Activated CD4-positive, alpha-beta T cell treated with anti-CD3 and anti-CD28 coated beads, Interleukin-2, amount 50 U/mL, for 24 hours (primary cell): ENCODE measurements at places on chromosomes 1 and 21.

- DNase-seq, result no peak
Observed at GRCh38 chr1:160192234-160192633, 1.9 kb downstream of the CASQ1 start.

GRCh38 chr1:25361901-25362300 lies 23.8 kb downstream of the TMEM50A start:
- DNase-seq, result no peak

DNA sequence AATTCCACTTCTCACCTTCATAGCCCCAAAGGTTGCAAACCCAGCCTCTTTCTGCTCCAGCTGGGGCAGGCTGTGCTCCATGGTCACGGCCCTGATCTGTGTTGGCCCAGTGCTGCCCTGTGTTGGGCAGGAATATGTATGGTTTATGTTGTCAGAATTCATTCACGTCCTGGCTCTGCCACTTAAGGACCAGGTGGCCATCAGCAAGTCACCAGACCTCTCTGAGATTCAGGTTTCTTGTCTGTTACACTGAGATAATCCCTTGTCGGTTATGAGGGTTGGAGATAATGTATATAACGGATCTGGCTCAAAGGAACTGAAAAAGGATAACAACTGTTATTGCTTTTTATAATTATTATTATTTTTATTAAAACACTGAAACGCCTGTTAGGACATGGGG lies 39.1 kb upstream of the SELENON start:
- no peak for DNase-seq

DNA sequence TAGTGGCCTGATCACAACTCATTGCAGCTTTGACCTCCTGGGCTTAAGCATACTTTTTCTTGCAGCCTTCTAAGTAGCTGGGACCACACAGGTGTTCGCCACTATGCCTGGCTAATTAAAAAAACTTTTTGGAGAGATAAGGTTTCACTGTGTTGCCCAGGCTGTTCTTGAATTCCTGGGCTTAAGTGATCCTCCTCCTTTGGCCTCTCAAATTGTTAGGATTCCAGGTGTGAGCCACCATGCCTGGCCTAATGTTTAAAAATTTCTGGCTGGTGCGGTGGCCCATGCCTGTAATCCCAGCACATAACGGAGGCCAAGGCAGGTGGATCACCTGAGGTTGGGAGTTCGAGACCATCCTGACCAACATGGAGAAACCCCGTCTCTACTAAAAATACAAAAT lies 24.4 kb downstream of the YTHDF2 start:
- DNase-seq, result no peak

GRCh38 chr1:228786361-228787129 lies 51.3 kb downstream of the RHOU start:
- DNase-seq, result no peak

GRCh38 chr1:105483436-105483835 lies 1573.0 kb upstream of the PRMT6 start:
- no peak for DNase-seq

GRCh38 chr1:60488847-60489246 lies 415.3 kb upstream of the C1orf87 start:
- no peak for DNase-seq

DNA sequence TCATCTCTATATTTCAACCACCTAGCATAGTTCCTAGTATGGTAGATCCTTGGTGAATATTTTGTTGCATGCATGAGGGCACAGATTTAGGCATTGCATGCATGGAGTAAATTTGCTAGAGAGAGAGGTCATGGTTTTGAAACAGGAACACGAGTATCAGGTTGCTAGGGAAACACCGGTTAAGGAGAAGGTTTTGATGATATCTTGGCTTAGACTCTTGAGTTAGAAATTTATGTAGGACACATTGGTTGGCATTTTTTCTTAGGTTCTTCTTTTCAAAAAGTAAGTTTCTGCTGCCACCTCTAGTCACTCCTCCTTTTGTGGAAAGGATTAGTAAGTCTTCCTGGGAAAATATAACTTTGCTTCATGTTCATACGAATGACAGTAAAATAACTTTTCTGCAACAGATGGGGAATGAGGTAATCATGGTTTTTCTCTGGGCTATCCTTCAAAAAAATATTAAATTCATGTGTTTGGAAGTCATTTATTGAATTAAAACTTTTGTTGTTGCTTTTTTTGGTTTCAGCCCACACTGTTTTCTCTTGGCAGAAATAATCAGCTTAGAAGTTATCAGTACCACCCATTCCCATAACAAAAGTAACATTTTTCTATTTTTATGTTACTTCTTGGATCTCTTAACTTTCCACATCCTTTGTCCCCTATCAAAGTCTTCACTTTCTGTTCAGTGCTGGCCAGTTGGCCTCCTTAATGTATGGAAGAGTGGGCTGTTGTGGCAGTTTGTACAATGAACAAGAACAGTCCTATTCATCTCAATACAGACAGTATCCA lies 97.3 kb downstream of the PLA2G4A start:
- no peak for DNase-seq

GRCh38 chr21:39065917-39066316 lies 117.3 kb downstream of the PSMG1 start:
- no peak for DNase-seq

GRCh38 chr1:115440733-115441132 lies 102.7 kb upstream of the NGF start:
- no peak for DNase-seq

- DNase-seq, result no peak
Observed at GRCh38 chr1:217133092-217133491, 409.9 kb upstream of the ESRRG start.

GRCh38 chr21:36384885-36385232 lies 333 bp upstream of the CHAF1B start:
- DNase-seq, result no peak

- no peak for DNase-seq
Observed at GRCh38 chr1:77349275-77349674, 67.5 kb downstream of the AK5 start.
